Activated CD4-positive, alpha-beta T cell treated with anti-CD3 and anti-CD28 coated beads for 24 hours (primary cell): ENCODE measurements at places on chromosomes 11 and 22.

DNA sequence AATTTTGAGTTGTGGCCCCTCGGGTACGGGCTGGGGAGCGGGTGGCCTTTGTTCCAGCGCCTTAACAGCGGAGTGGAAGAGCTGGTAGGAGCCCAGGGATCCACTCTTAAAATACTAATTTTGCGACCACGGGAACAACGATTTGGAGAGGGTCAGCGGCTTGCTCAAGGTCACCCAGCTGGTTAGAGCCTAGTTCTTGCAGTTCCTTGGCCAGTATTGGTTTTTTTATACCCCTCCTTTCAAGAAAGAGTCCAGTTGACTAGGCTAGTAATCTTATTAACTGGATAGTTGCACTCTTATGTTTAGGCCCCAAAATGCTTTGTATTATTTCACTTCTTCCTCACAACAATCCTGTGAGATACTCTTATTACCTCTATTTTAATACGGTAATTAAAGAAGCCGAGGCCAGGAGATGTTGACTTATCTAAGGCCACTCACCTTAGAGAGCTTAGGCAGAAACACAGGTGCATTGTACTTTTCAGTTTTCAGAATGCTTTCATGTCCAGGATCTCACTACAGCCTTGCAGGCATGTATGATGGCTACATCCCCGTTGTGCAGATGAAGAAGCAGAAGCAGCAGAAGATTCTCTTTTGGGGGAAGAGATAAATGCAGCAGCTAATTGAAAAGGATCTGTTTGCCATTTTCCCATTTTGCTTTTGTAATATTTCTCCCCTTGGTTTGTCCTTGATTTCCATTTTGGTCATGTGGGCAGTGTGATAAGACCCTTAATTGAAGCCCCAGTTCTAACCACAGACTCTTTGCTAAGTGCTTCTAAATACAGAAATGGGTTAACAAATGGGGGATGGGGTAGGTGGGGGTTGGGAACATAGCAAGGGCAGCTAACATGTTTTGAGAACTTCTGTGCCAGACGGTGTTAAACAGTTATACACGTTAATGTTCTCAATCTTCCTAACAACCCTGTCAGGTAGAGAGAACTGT is 1.4 kb downstream of the SREBF2 start:
- no peak for DNase-seq

GRCh38 chr11:44945666-44946065 is 5.0 kb downstream of the TP53I11 start:
- no peak for DNase-seq

DNA sequence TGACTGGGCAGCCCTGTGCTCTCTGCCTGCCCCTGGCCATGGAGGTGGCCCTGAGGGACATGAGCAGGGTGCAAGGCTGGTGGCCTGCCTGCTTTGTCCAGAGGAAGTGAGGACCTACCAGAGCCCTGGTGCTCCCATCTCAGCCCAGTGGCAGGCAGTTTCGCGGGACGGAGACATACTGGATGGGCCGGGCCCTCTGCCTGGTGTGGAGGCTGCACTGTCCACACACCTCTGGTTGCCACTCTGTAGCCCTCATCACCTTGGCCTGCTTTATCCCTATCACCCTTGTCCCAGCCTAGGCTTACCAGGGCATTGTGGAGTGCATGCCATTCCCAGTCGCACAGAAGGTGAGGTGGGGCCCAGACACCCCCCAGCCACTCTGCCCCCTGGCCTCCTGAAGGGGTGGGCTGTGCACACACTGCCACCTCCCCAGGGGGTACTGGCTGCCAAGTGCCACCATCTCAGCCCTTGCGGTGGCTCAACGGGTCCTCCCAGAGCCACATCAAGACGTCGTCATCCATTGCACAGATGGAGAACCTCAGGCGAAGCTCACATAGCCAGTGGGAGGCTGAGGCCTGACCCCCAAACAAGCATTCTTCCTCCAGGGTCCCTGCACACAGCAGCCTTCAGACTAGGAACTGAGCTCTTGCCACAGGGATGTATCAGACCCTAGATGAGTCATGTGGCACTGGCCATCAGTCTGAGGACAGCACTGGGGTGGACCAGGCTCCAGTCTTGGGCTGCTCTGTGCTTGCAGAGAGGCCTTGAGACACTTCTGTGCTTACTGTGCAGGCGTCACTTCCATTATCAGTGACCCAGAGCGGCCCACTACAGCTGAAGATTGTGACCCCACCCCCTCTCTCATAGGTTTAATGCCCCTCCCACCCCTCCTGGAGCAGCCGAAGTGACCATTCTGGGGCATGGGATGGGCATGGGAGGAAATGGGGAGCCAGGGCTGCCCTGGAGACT is 176.1 kb downstream of the IGLL1 start:
- DNase-seq, result no peak

DNA sequence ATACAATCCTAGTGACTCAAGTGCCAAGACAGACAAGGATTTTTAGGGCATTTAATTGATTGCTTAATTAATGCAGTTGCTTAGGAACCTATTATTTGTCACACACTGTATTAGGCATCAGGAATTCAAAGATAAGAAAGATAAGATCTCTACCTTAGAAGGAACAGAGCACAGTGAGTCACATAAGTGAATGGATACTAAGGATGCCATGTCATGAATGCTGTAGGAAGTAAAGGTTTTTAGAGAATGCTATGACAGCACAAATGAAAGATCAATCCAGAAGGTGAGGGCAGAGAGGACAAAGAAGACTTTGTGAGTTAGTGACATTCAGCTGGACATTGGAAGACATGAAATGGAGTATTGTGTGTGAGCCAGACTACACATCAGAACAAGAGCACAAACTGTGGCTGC is 147.9 kb upstream of the DDI1 start:
- no peak for DNase-seq
